ENCODE measurements at places on chromosomes 4 and X. TPM values are rescaled to one million over a fixed set of nuclear protein-coding genes. Genes with fewer than 3 reads are reported as not detected.

Gene MXRA5
- total RNA-seq: 2.7 TPM

Gene GAGE12E
- not detected for total RNA-seq

Gene GPR119
- total RNA-seq: not detected

Gene F9
- total RNA-seq: not detected

Gene LUZP4
- not detected for total RNA-seq

Gene PPEF2
- total RNA-seq: under 0.01 TPM

Gene PAPSS1
- 81.4 TPM for total RNA-seq

Gene ASB11
- total RNA-seq: under 0.01 TPM

Gene DIPK2B
- 6.4 TPM for total RNA-seq

Gene TXK
- total RNA-seq: 0.98 TPM

Gene AWAT2
- total RNA-seq: not detected

Gene NPY2R
- total RNA-seq: 11.8 TPM

Gene SLC6A14
- total RNA-seq: not detected

Gene RHOH
- 0.25 TPM for total RNA-seq

Gene TCEAL8
- 68.1 TPM for total RNA-seq

Gene PPARGC1A
- total RNA-seq: 3.9 TPM

Gene SUPT20HL1
- not detected for total RNA-seq

Gene ADH7
- not detected for total RNA-seq

Gene GAB3
- total RNA-seq: 0.74 TPM

Gene GPR173
- total RNA-seq: 26.1 TPM

Gene GABRG1
- total RNA-seq: 21.9 TPM

Gene GPR50
- total RNA-seq: not detected

Gene FAM236D
- not detected for total RNA-seq

Gene MAGEB2
- total RNA-seq: not detected

Gene TSR2
- 12.8 TPM for total RNA-seq

Gene KLF8
- 19.4 TPM for total RNA-seq

Gene GYPB
- not detected for total RNA-seq

Gene RHOXF2B
- total RNA-seq: not detected

Gene GLRA2
- total RNA-seq: 86.8 TPM

Gene INTU
- total RNA-seq: 29.0 TPM

Gene MAGEA11
- not detected for total RNA-seq

Gene TLR6
- total RNA-seq: 0.49 TPM

Gene ABCB7
- 24.6 TPM for total RNA-seq

Gene AMTN
- total RNA-seq: not detected

Gene DUX4
- total RNA-seq: not detected

Gene PDE6B
- total RNA-seq: 4.7 TPM

Gene DMRTC1
- not detected for total RNA-seq

Gene ENPEP
- total RNA-seq: 1.7 TPM

Gene RAB40A
- total RNA-seq: 1.2 TPM

Gene CPEB2
- total RNA-seq: 25.1 TPM

Gene FRAS1
- total RNA-seq: 11.3 TPM

Gene ADGRA3
- total RNA-seq: 46.5 TPM

Gene SASH3
- total RNA-seq: 0.49 TPM

Data from temporal lobe (tissue), 4 donors.